Stimulated activated CD8-positive, alpha-beta memory T cell treated with anti-CD3 and anti-CD28 coated beads, Interleukin-7, amount 100 ng/mL, for 24 hours (primary cell): ENCODE measurements at places on chromosomes 7 and 10.

- DNase-seq, result no peak
Measured at GRCh38 chr10:33355274-33355673, 20.8 kb upstream of the NRP1 start.

- no peak for DNase-seq
Measured at GRCh38 chr10:110915035-110915434, 3.9 kb downstream of the BBIP1 start.

GRCh38 chr7:115980159-115980558 lies 50.4 kb downstream of the TFEC start:
- no peak for DNase-seq

DNA sequence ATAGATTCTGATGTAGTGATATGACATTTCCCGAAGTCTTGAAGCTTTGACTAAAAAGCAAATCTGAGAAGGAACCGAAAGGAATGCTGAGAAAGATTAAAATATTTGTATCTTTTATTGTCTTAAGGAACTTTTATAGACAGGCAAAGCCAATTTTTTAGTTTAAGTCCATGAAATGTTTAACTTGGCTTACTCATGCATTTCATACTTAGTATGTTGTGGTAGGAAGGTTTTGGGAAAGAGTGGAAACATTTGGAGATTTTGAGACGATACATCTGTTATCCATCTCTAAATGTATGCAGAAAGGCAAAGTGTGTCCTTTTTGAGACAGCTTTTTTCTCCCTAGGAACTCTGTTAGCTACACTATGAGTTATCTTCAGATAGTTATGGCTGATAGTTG lies 10.1 kb downstream of the TBC1D12 start:
- DNase-seq, result no peak
